ENCODE measurements at places on chromosomes 7 and 10.
A peak's percentile ranks its signal among the peaks of the same experiment; 100 is the strongest.

- DNase-seq, result no peak
These were observed 31.3 kb downstream of the KIN start for GRCh38 chr10:7756360-7756992.

GRCh38 chr7:98286701-98287485 lies 5.4 kb downstream of the BRI3 start:
- DNase-seq, result no peak

DNA sequence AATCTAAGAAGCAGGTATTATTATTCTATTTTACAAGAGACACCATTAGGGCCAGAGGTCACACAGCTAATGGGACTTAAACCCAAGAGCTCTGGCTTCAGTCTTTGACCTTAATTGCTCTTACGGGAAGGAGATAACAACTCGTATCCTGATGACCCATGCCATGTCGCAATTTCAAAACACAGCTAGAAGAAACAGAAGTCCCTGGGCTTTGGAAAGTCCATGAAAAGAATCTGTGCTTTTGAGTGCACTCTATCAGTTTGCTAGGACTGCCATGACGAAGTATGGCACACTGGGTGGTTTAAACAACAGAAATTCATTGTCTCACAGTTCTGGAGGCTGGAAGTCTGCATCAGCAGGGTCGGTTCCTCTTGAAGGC lies 247.8 kb upstream of the AOAH start:
- DNase-seq, result no peak

DNA sequence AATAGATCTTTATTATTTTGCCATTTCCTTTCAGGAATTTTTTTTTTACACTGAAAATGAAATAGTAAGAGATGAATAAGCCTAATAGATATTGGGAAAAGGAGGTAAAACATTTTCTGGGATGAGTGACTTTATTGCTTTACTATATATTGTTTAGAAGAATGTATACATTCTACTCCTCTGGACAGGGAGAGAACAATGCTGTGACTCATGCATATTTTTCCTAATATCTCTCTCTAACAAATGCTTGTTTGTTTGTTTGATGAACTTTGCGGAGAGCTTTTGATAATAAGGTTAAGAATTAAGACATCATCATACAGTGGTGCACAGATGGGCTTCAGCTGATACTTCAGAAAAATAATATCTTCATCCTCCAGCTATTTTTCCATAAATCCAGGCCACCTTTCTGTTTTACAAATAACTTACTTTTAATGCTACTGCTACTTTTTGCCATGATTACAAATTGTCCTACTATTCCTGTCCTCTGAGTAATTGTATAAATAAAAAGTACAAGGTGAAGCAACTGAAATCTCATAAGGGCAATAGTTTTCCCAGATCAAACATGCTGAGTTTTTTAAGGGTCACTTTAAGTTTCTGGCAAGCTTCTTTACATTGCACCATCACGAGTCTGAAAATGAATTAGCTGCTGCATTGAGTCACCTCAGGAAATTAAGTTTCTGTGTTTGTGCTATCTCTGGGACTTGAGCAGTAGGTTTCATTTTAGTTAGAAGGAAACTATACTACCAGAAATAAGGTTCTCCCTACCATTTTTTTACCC lies 207.3 kb upstream of the POT1 start:
- DNase-seq, result no peak

DNA sequence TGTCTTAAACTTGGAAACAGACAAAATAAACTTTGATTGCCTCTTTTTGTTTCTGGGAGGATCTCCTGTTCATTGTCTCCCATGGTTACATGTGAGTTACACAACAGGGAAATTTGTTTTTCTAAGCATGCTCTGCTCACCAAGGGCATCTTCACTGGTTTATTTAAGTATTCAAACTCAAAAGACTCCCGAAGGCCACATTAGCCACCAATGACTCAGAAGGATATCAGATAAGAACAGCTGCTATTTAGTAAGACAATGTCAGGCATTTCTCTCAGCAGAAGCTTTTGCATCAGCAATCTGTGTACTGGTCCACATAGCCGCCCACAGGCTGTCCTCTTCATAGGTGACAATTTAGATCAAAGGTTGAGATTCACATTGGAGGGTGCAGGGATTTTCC lies 19.3 kb downstream of the OR6B1 start:
- no peak for DNase-seq

DNA sequence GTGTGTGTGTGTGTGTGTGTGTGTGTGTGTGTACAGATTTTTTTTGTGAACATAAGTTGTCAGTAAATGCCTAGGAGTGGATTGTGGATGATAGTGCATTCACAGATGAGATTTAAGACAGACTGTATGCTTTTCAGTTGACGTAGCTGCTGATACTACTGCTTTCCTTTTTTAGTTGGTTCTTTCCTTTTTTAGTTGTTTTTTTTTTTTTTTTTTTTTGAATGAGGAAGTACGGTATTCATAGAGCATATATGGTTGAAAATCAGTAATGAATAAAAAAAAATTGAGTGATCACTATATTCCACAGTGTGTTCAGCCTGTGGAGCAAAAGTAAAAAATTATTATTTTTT lies 80.5 kb downstream of the RBM33 start:
- no peak for DNase-seq

DNA sequence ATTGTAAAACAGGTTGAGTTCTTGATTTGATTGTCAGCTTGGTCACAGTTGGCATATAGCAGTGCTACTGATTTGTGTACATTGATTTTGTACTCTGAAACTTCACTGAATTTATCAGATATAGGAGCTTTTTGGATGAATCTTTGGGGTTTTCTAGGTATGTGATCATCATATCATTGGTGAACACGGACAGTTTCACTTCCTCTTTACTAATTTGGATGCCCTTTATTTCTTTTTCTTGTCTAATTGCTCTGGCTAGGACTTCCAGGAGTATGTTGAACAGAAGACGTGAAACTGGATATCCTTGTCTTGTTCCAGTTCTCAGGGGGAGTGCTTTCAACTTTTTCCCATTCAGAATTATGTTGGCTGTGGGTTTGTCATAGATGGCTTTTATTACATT lies 86.9 kb downstream of the EXOC4 start:
- no peak for DNase-seq

GRCh38 chr7:1654738-1655475 lies 15.2 kb upstream of the ELFN1 start:
- DNase-seq, result no peak

- DNase-seq, result no peak
These were observed 17.6 kb upstream of the AASS start for GRCh38 chr7:122161628-122162027.

DNA sequence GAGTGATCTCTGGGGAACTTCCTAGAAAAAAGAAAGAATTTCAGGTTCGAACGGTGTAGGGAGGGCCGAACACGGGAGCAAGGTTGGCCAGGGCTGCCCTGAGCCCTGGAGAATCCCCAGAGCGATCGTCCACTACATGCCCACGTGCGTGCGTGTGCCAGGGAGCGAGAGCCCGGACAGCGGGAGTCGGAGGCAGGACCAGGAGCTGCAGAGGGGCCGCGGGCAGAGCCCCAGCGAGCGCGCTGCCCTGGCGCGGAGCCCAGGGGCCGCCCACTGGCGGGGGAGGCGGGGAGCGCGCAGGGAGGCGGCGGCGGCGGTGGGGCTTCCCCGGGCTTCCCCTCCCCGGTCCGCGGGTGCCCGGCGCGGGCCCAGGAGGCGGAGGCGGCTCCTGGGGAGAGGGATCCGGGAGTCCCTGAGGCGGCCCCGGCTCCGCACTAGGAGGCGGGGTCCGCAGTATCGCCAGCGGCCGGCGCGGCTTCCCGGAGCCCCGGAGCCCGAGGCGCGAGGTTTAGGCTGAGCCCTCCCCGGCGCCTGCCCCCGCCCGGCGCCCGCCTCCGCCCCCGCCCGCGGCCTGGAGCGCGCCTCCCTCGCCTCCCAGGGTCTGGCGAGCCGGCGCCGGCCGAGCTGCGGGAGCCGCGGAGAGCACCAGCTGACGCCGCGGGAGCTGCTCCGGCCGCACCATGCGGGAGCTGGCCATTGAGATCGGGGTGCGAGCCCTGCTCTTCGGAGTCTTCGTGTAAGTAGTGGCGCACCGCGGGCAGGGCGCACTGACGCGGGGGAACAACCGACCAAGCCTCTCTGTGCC lies at the start of gene PLPP4:
Gene PLPP4, plus strand, starts transcription at position 602 of the 805 bp plus-strand sequence. Its CDS starts 79 bp downstream, at position 681.
- no peak for DNase-seq

DNA sequence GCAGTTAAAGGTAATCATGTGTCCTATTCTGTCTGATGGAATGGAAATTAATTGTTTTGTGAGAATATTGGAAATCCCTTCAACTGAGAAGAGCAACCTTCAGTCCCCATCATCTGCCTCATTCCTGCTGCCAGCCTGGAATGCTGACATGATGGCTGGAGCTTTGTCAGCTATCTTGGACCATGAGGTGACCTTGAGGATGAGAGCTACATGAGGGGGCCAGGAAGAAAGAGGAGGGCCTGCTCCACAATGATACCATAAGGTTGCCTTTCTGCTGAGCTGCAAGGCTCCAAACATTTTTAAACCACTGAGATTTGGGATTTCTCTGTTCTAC lies 40.7 kb upstream of the C10orf71 start:
- DNase-seq, result no peak

GRCh38 chr7:107051376-107051775 lies 6.9 kb downstream of the PRKAR2B start:
- no peak for DNase-seq

DNA sequence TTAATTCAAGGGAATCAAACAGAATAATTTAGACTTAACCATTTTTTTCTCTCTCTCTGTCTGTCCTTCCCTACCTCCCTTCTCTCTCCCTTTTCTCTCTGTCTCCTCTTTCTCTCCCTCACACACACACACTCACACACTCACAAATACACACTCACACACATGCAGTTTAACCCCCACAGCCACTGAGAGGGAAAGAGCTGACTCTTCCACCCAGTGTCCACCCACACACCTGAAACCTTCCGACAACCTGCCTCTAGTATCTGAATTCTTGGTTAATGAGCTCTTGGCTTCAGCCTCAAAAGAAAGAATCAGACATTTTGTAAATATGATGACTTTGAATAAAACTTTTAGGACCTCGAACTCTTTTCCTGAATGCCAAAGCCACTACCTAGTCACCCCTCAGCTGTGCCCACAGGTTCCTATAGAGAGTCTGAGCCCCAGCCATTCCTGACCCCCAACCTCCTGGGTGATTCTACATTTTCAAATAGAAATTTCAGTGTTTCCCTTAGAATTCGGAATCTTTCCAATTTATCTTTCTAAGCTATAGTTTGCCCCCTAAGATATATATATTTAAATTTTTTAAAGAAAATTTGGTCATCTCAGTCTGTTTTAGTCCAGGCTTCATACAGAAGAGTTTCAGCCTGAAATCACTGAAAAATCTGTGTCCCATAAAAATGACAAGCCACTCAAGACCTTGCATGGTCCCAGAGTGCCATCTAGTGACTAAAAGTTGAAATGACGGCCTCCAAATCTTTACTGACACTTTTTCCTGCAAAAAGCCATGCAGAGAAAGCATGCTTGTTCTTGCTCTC lies 202.8 kb downstream of the IPMK start:
- no peak for DNase-seq

DNA sequence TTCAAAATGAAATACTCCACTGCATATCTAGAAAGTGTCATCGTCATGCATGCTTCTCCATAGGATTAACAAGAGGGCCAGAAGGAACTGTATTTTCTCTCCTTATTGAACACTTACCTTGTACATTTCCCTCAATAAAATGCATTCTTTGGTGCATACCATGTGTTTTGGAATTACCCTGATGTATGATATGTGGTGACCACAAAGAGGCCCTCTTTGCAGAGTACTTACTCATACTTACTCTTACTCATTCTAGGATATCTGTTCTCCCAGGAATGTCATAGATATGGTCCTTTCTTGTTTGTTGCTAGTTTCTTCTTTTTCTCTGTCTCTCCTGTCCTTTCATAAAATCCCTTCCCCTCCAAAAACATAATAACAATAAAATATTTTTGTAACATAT lies 1087.1 kb upstream of the POT1 start:
- DNase-seq, result no peak

DNA sequence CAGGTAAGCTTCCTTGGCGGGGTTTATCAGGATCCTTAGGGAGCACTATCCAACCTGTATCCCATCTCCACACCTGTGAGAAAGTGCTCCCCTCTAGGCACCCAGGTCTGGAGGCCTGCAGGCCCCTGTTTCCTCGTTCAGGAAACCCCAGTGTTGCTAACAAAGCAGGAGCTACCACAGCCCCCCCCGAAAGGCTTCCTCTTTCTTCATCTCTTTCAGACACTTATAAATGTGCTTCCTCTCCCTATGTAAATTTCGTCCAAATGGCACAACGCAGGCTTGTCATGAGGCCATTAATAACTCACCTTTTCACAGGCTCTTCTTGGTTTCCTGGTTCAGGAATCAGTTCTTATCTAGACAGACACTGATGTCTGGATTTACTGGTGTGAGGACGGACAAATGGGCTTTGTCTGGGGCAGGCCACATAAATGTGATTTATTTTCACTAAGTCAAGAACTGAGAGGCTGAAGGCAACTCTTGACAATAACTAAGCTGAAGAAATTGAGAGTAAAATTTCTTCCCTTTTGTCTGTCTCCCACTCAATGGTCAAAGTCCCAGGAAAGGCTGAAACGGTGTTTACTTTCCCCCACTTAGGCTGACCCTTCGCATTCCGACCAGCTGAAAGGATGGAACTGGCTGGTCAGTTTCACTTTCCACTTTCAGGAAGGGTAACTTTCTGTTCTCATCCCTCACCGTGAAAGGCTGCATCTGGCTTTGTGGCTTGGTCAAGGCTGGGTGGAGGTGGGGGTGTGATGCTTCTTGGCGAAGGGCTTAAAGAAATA lies 46.8 kb downstream of the PIK3AP1 start:
- no peak for DNase-seq

GRCh38 chr7:39741942-39742623 lies 118.7 kb downstream of the RALA start:
- DNase-seq, result peak; percentile 14

DNA sequence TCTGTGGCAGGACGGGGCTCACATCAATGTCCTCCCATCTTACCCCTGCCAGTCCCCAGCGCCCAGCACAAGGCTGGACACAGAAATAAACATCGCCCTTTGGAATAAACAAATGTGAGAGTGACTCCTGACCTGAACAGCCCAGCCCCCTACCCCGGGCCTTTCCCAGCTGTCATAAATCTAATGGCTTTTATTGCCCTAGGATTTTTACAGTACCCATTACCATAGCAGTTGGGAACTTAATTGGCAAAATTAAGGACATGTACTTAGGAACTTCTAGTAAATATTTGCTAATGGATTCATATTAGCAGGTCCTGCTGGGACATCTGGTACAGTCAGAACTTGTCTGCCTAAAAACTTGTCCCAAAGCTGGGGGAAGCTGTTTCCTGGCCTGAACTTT lies 76.6 kb downstream of the GLRX3 start:
- DNase-seq, result no peak

DNA sequence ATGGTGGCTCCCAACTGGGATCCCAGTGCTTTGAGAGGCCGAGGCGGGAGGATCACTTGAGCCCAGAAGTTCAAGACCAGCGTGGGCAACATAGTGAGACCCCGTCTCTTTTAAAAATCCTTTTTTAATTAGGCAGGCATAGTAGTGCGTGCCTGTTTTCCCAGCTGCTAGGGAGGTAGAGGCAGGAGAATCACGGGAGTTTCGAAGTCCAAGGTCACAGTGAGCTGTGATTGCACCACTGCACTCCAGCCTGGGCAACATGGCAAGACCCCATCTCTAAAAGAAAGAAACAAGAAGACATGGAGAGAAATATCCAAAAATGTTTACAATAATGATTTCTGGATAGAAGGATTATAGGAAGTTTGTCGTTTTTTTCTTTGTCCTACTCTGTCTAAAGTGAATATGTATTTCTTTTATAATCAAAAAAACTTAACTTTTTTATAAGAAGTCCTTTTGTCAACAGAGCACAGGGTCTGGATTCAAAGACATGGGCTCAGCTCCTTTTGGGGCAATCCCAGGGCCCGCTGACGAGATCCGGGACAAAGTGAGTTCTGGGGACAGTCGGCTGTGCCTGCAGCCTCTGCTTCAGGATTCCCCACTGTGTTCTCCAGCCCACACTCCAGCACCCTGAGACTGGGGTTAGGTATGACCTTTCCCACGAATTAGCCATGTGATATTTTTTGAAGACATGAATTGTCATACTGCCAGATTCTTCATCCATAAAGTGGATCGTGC lies 45.6 kb downstream of the PDGFA start:
- no peak for DNase-seq

All from activated naive CD4-positive, alpha-beta T cell (primary cell).